CD4-positive, alpha-beta T cell treated with Interleukin-2 at 100 ng/mL for 4 hours (primary cell): ENCODE measurements at places on chromosomes 3 and 15.

DNA sequence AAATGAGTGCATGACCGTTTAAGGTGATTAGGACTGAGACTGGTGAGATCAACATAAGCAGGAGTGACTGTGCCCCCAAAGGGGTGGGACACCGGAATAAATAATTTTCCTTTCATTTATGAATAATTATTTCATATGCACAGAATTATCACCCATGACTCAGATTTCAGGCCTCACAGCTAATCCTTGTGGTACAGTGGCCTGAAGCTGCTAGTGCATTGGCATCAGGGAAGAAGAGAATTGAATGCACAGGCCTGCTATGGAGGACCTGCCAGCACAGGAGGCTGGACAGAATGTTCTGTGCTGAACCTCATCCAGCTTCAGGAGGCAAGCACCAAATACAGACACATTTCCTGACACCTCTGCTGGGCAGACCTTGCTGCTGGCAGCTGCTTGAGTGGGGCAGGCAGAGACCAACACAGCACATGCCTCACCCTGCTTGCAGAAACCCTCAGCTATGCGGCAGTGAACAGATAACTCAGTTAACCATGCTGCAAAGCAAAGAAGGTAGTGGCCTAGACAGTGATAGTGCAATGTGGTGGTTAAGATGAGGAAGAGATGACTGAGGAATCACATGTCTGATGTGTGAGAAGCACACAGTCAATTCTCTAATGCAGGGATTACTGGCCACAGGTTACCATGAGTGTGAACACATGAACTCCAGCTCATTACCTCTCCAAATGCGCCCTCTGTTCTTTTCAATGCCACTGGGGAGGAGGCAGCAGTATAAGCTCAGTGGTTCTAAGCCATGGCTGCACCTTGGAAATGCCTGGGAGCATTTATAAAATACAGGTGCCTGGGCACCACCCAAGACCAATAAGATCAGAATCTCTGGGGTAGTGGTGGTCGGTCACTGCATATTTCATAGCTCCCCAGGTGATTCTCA is 68.1 kb upstream of the SCN5A start:
- DNase-seq: no peak

DNA sequence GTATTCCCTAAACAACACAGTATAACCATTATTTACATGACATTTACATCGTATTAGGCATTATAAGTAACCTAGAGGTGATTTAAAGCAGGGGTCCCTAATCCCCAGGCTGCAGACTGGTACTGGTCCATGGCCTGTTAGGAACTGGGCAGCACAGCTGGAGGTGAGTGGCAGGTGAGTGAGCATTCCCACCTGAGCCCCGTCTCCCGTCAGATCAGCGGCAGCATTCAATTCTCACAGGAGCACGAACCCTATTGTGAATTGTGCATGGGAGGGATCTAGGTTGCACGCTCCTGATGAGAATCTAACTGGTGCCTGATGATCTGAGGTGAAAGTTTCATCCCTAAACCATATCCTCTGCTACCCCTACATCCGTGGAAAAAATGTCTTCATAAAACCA is 138.2 kb downstream of the ATP10A start:
- no peak for DNase-seq

GRCh38 chr3:31908391-31909097 is 72.5 kb downstream of the OSBPL10 start:
- no peak for DNase-seq

- DNase-seq: no peak
Measured at GRCh38 chr3:171822431-171823106, 12.3 kb upstream of the PLD1 start.

DNA sequence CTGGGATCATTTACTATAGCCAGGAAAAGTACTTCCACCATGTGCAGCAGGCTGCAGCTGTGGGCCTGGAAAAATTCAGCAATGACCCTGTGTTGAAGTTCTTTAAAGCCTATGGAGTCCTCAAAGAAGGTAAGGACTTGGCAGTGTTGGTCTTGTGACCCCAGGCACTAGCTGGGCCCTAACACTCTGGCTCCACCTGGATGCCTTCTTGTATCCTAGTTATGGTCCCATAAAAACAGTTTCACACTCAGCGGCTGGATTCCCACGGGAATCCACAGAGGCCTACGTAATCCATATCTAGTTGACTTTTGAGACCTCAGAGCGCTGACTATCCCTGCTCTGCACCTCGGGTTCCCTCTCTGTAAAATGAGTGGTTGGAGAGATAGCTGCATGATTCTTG is 1.6 kb downstream of the TTC21A start:
- DNase-seq: no peak

DNA sequence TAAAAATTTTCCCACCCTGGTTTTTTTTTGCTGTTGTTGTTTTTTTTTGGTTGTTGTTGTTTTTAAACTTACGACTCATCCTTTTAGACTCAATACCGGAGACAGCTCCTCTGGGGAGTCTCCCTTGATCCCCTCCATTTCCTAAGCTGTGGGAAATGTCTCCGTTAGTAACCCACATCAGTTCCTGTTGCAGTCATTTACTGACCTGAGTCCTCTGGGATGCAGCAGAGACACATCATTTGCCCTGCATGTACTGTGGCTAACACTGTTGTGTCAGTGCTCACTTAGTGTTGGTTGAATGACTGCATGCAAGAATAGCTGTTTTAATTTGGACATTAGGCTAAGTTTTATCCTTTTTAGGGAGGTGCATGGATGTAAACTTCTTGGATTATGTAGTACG is 83.8 kb downstream of the MBNL1 start:
- DNase-seq: no peak

DNA sequence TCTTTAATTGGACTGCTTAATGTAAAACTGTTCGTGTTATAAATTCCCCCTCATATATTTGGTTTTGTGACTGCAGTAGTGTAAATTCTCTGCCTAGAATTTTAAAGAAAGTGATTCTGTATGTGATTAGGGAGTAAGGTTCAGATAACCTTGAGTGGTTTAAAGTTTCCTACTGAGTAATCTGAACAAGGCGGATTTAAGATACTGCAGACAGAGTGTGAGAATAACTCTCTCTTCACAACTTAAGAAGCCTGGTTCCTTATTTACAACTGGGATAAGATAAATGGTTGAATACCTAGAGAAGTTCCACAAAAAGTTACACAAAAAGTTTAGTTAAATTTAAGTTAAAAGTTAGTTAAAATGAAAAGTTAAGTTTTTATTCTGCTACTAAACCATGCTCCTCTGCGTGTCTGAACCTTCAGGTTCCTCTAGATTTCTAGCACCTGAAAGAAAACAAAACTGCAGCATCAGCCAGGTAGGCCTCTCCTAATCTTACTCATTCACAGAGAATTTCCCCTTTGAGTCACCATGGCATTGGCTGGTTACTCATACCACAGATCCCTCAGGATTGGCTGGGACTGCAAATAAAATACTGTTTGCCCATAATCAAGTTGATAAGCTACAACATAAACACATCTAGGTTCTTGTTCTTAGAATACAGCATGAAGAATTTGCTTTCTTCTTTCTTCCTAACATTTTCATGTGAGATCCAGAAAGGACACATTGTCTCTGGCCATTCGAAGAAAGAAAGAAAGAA is at the start of gene ARL14:
ARL14 (plus strand) TSS at position 614 of the 757 bp plus-strand sequence. CDS start 187 bp downstream, outside the sequence.
- no peak for DNase-seq

- peak; percentile 76 for DNase-seq
Measured at GRCh38 chr3:126679318-126679751, 24.4 kb upstream of the TXNRD3 start.

- DNase-seq: no peak
Measured at GRCh38 chr15:89083246-89083645, 5.0 kb upstream of the ABHD2 start.

GRCh38 chr3:30962084-30962483 is 67.6 kb upstream of the GADL1 start:
- DNase-seq: no peak

DNA sequence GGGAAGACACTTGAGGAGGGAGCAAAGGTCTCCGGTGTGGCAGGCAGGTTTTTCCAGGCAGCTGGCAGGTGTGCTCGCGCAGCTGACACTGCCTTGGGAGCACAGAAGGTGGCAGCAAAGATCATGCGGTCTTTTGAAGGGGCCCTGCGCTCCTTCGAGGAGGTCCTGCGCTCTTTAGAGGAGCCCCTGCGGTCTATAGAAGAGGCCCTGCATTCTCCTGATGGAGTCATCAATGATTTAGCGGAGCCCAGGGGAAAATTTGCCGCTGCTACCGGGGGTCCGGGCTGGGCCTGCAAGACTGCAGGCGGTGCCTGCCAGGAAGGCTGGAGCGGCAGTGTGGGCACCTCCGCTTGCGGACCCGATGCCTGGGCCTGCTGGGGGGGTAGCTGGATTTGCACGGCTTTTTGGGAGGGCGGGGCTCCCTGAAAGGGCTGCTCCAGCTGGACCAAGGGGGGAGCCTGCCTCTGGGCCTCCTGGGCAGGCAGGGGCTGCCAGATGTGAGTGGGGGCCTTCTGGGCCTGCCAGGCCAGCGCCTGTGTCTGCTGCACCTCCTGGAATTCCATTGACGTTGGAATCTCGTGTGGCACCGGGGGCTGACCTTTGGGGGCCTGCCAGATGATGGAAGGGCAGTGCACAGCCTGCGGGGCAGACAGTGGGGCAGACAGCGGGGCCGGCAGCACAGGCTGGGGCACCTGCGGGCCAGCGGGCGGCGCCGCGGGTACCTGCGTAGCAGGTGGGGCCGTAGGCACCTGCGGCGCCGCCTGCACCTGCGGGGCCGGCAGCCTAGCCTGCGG is 2.1 kb downstream of the MAGEL2 start:
- no peak for DNase-seq

DNA sequence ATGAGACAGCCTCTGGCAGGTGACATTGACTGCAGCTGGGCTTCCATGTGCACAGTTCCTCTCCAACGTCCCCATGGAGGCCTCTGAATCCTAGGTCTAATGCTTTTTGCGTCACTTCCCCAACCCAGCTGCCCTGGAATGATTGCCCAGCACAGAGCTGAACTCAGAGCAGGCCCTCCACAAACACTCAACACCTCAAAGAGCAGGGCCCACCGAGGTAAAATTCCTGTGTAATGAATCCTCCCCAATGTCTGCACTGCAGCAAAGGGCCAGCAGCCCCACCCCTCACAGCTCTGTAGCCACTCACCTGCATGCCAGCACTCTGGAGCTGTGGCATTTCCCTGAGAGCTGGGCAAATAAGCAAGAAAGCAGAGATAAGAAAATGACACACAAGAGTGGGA is 42.6 kb upstream of the DUSP7 start:
- no peak for DNase-seq

DNA sequence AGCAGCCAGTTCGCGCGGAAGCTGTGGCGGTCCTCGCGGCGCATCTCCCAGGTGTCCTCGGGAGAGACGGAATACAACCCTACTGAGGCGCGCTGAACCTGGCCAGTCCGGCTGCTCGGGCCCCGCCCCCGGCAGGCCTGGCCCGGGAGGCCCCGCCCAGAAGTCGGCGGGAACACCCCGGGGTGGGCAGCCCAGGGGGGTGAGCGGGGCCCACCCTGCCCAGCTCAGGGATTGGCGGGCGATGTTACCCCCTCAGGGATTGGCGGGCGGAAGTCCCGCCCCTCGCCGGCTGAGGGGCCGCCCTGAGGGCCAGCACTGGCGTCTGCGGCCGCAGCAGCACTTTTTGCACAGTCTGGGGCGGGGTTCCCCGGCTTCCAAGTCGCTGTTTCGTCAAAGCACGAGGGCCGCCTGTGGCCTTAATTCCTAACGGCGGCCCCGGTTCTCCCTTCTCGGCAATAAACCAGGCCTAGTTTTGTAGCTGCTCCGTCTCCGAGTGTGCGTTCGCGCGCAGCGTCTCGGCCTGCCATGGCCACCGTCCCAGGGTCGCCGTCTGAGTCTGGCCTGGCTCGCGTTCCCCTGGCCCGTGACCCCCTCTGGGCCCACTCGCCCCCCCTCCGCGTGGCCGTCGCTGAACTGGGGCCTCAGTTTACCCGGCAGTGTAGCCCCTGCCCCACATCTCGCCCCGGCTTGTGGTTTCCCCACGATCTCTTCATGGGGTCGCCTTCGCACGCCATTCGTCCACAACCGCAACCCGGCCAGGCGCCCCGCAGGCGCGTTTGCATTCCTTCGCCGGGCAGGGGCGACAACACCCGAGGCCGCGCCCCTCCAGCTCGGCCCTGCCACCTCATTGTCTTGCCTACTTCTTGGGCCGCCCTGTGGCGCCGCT is 30.0 kb downstream of the NBEAL2 start:
- DNase-seq: peak; percentile 65

GRCh38 chr3:80994085-80994665 is 767.3 kb downstream of the GBE1 start:
- DNase-seq: no peak

- no peak for DNase-seq
Measured at GRCh38 chr15:75598361-75598760, 19.2 kb upstream of the PTPN9 start.

DNA sequence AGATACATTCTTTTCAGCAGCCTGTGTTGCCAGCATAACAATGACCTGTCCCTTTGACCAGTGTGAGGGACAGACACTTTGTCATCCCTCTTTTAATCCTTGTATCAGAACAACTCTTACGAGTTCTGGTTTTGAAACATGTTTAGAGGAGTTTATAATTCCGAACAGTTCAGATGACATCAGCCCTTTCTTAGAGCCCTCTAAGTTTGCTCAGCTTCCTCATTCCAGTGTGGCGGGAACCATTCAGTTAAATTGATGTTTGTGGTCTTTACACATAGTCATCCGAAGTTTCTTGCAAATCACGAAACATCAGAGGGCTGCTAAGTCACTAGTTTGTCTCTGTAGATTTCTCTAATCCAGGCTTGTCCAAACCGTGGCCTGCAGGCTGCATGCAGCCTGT is 102.5 kb downstream of the AKAP13 start:
- DNase-seq: no peak

DNA sequence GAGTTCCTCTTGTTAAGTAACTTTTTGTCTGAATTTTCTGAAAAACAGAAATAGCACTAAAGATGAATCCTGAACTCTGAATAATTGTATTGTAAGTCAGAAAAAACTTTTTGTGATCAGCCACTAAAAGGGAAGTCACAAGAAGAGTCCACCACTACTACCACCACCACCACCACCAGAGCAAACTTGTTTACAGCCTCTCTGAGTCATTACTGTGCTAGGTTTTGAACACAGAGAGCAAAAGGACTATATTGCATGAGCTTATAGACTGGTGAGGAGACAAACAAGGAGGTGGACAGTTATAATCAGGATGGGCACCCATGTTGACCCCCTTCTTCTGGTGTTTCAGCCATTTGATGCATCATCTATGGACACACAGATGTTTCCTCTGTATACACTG is 141.7 kb downstream of the IL5RA start:
- DNase-seq: no peak

GRCh38 chr3:146550743-146551510 is 6.5 kb upstream of the PLSCR1 start:
- DNase-seq: peak; percentile 20

- DNase-seq: no peak
Measured at GRCh38 chr3:176850498-176850897, 346.8 kb downstream of the TBL1XR1 start.

- no peak for DNase-seq
Measured at GRCh38 chr15:78312536-78312935, 13.1 kb upstream of the SKIC8 start.
